Activated T-cell treated with anti-CD3 and anti-CD28 coated beads for 4 hours (primary cell): ENCODE measurements at places on chromosomes 7 and 10.

DNA sequence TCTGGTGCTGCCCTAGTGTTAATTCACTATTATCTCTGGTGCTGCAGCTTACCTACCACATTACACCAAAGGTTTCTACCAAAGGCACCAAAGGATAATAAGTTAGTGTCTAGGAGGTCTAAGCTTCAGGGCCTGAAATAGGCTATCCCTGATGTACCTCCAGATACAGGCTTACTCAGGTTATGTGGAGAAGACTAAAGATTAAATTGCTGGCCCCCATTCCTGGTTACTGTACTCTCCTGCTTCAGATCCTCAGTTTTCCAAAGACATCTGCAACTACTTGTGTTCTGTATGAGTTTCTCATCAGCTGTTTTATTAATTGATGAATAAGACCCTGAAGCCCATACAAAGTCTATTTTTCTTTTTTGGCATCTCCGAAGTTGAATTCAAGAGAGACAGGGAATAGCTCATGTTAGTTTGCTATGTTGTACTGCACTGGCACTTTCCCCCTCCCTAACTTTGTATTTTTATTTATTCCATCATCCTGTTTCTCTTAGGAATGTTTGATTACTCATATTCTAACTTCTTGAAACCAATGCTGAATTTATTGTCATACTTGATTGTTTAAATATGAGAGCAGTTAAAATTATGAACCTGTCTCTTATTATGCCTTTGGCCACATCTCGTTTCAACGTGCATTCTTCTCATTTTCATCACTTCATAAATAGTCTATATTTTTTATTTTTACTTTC is 85.9 kb downstream of the PON1 start:
- DNase-seq: no peak

DNA sequence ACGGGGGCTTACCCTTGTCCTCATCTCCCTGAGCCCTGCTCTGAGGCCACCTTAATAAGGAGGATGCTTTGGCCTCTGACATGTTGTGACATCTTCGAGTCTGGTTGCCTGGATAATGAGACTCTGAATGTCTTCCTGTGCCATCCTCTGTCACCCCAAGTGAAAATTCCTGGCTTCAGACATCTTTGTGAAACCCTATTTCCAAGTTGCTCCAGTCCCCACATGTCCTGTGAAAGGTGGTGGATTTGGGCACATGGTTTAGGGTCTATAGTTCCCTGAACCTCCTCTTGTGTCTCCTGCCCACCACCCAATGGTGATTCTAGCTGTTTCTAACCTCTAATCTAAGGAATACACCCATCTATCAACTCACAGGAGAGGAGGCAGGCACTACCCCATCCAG is 223.1 kb upstream of the GLI3 start:
- DNase-seq: no peak

GRCh38 chr7:156067156-156067555 is 254.9 kb upstream of the SHH start:
- no peak for DNase-seq

- no peak for DNase-seq
Observed at GRCh38 chr7:124651136-124651535, 114.5 kb downstream of the GPR37 start.

GRCh38 chr10:70461397-70462348 is 16.9 kb upstream of the PALD1 start:
- DNase-seq: peak; percentile 38

GRCh38 chr7:156650042-156650441 is 9.5 kb downstream of the RNF32 start:
- DNase-seq: no peak

DNA sequence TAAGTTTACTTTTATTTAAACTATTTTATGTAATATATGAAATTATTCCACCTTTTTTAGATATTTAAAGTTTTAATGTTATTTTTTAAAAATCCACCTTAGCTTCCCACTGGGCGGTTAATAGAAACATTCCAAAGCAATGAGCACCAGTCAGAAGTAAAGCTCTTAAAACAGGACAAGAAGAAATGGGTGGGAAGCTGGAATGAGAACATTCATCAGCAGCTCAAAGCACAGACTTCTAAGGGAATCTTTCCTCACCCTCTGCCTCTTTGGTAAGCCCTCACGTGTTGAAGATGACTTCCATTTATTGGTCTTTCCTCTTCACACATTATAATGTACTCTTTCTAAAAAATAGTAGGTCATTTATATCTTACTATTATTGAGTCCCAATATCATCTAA is 3.1 kb downstream of the AGMO start:
- no peak for DNase-seq

GRCh38 chr7:2843191-2843685 is 870 bp downstream of the GNA12 start:
- no peak for DNase-seq

DNA sequence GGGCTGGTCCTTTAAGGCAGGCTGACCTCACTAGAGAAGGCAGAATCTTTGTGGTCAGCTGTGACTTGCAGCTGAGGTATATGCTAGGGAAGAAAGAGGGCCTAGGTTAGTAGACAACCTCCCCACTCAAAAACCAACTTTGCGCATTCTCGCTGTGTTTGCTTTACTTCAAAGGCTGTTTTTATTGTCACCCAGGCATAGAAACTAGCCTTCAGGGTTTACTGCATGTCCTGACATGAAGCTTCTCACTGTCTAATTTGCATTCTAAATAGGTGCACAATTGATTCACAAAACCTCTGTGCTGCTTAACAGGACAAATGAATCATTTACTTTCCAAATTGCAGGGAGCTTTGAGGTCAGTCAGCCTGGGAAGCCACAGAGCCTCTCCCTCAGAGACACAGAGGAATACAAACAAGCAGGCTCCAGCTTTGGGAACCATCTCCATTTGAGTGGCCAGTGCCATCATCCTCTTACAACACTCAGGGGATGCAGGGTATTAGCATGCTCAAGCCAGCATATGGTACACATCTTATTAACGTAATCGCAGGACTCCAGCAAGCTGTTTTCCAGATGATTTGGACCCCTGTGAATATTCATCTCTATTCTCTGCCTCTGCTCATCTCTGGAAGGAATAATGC is 596.4 kb upstream of the GHITM start:
- no peak for DNase-seq

GRCh38 chr7:4779118-4779517 is 3.7 kb downstream of the AP5Z1 start:
- no peak for DNase-seq

- DNase-seq: no peak
Observed at GRCh38 chr7:17584822-17585221, 286.4 kb downstream of the AHR start.

- DNase-seq: no peak
Observed at GRCh38 chr10:16612115-16612980, 90.7 kb upstream of the C1QL3 start.

DNA sequence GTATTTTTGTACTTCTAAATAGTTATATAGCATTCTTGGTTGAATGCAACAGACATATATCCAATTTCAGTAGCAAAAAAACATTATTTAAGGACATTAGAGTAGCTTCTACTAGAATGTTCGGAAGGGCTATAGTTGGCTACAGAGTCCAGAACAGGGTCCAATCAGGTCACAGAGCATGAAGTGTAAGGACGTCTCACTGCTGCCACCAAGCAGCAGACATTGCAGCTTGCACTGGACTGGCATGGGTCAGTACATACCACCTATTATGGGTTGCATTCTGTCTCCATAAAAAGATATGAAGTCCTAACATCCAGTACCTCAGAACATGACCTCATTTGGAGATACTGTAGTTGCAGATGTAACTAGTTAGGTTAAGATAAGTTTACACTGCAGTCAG is 87.3 kb downstream of the LHFPL3 start:
- no peak for DNase-seq

DNA sequence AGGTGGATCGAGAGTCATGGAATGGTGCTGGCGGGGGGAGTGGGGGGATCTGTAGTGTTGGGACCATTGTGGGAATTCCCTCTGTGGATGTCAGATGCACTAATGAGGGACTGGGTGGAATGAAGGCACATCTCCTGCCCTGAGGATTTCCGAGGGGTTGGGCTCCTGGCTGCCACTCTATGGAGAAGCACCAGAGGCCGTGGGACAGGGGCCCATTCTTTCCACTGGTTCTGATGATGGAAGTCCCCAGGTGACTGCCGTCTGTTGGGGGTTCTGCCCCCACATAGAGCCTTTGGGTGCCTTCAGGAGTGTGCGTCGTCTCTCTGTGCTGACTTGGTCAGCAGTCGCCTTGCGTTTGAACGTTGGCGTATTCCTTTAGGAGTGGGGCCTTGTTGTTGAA is 202.9 kb downstream of the GLRX3 start:
- no peak for DNase-seq

DNA sequence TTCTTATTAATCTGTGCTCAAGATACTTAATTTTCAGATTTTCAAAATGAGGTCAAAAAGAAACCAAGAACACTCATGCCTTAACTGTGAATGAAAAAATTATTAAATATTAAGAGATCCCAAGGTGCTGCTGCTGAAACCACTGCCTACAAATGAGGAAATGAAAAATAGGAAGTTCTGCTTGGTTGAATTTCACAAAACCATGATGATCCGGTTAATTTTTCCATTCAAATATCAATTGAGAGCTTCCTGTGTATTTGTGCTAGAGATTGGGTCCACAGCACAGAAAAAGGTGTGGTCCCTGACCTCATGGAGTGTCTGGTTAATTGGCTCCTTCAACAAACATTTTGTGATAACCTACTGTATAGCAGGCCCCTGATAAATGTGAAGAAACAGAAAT is 132.7 kb upstream of the YAE1 start:
- no peak for DNase-seq

DNA sequence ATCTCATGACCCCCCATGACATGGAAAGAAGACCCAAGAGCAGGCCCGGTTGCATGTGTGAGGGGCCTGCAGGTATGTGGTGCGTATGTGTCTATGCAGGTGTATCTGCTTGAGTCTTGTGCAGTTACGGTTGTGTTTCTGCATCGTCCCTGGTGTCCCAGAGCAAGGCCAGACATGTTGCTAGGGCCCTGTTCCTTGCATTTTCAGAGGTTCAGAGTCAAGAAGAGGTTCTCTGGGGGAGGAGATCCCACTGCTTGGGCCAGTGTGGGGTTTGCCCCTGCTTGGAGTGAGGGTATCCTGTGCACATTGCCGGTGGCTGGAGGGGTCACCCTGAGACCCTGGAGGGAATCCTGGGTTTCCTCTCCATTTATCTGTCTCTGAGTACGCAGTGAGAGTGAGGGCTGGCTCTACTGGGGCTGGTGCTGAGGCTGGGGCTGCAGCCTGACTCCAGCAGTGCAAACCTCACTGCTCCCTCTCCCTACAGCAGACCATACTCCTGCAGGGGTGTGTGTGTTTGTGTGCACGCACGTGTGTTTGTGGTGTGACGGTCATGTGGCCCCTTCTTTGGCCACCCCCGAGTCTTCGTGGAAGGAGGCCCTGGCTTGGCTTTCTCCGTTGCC is 4.1 kb downstream of the TRIM8 start:
- DNase-seq: no peak

- DNase-seq: no peak
Observed at GRCh38 chr10:73585327-73585726, 5.8 kb downstream of the USP54 start.
